ENCODE measurements at places on chromosomes 12 and 14.

DNA sequence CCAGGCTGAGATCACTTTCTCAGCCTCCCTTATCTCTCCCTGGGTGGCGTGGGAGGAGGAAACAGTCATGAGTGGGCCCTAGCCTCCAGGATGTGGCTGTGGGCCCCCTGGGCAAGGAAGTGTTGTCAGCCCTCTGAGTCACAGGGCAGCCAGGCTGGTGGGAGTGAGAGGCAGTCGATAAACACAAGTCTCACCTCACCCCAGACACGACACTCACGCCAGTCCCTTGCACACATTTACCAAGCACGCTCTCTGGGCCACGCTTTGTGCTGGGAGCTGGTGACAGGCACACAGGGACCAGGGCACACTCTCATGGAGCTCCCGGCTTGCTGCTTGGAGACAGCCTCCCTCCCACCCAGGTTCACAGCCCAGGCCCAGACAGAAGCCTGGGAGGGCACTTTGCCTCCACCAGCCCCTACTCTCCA is 1.9 kb upstream of the KRT79 start:
- DNase-seq = no peak

DNA sequence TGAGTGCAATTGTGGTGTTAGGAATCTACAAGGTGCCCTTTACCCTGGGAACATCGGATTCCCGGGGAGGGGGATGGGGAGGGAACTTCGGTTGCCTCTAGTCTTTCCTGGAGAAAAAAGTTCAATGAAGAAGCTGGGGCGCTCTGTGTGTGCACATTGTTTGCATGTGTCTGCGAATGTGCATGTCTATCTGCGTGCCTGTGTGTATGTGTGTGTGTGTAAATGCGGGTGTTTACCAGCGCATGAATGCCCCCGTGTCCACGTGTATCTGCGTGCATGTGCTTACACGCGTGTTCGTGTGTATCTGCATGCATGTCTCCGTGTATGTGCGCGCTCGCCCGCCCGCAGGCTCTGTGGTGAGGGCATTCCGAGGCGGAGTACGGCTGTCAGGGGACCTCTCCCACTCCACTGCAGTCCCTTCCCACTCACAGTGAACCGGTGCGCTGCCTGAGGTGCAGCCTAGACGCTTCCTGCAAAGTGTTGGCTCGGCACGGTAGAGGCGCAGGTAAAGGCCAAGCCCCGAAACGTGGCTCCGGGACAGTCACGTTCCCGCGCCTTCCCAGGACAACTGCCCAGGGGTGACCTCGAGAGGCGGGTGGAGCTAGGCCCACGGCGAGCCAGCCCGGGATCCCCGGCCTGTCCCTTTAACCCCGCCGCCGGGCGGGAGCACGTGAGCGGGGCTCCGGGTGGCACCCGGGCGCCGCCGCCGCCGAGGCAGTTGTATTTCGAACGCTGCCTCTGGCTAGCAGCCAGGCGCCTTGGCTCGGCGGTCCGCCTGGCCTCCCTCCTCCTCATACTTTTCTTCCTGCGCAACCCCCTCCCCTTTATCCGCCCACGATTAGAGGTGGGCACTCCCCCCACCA is 539 bp upstream of the HMGA2 start:
- peak; percentile 17 for DNase-seq

DNA sequence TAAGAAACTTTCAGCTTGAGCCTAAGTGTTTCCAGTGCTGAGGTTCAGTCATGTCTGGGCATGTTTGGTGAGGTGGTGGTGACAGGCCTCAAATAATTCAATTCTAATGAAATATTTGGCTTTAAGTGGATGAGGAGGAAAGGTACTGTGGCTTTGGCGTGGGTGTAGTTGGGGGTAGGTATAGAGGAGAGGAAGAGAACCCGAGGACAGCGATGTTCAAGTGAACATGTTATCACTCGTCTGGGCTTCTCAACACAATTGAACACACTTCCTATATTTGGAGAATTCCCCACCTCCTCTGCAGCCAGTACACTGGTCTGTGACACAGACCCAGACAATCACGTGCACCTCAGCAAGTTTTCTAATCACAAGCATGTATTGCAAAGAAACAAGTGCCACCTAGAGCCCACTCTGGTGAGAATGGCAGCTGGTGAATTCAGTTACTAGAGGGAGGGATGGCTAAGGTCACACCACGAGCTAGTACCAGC is 53.0 kb downstream of the IFNG-AS1 start:
- peak; percentile 34 for DNase-seq

- DNase-seq = no peak
These were observed 366.7 kb downstream of the DUSP6 start for GRCh38 chr12:88985631-88986030.

- DNase-seq = no peak
These were observed 3.0 kb downstream of the WNT1 start for GRCh38 chr12:48980953-48981756.

GRCh38 chr14:70121521-70121920 is 67.2 kb downstream of the SLC8A3 start:
- DNase-seq = no peak
